ENCODE measurements at places on chromosomes 3 and 15. TPM values are rescaled to one million over a fixed set of nuclear protein-coding genes. Genes with fewer than 3 reads are reported as not detected.

GRCh38 chr15:95715906-95716656 lies 614.4 kb upstream of the NR2F2 start:
- DNase-seq = no peak

GRCh38 chr3:28891485-28891884 lies 389.4 kb upstream of the RBMS3 start:
- DNase-seq = no peak

DNA sequence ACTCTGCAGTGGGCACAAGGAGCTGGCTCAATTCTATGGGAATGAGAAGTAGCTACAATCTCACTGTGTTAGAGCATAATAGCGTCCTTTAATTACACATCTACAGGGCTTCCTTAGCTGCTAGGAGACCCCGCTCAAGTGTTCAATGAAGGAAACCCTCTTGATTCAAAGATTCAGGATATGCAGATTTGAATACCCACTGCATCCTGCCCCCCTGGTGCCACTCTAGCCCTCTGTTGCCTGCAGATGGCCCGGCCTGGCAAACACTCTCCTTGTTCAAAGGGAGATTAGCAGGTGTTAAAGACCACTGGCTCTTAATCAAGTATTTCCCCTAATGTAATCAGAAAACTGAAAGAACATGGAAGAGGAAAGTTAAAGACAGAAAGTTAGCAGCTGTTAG lies 356.6 kb downstream of the VGLL3 start:
- DNase-seq = no peak

GRCh38 chr15:91099995-91100813 lies at the start of gene SV2B:
SV2B (plus strand) TSS chr15:91100257; CDS start chr15:91226264, 126,007 bp downstream.
- no peak for DNase-seq

- DNase-seq = no peak
Observed at GRCh38 chr3:134332344-134332743, 41.9 kb downstream of the AMOTL2 start.

DNA sequence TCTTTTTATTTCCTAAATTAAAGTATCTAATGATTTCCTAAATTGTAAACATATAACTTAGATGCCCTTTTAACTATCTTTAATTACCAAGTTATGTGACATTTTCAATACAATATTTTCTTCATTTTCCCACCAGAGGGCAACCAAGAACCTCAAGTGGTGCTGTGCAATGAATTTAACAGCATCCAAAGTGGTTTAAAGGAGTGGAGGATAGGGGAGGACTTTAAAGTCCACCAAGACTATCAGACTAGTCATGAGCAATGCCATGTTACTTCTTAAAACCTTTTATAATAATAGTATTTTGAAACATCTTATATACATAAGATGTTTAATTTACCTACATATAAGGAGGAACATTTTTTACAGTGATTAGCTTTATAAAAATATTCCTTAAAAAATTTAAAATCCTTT lies 74.4 kb downstream of the DLG1 start:
- peak; percentile 30 for DNase-seq

DNA sequence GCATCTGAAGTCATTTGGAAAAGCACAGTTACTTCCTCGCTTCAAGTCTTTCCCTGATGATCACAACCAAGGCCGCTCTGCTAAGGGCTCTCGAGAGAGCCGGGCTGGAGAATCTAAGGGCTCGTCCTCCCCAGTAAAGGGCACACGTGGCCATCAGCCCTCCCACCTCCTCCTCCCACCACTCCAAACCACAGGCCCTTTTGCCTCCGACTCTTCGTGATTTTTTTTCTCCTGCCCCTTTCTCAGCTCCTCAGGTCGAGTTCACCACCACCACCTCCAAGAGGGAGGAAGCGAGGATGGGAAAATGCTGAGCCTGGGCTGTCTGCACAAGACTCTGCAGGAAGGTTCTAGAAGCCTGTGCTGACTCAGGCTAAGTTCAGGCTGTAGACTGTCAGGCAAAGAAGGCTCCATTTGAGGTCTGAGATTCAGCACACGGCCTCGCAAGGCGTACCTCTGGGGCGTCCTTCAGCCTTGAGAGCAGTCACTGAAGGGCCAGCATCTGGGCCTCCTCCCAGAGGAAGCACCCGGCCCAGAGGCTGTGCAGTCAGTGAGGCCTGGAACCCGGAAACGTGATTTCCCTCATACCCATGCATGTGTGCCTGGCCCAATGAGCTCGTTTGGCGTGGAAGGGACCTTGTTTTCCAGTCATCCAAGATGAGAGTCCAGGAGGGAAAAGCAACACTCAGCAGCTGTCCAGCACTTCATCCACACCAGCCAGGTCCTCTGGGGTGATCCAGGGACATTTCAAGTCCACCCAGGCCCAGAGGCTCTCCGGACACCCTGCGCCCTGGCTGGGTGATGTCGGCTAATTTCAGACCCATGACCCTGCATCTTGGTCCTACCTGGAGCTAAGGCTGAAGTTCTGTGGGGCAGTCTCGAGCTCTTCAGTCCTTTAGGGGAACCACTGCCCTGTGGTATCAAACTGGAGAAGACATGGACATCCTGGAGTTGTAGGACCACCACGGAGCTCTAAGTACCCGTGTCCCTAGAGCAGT lies 196.8 kb downstream of the XXYLT1 start:
- no peak for DNase-seq

DNA sequence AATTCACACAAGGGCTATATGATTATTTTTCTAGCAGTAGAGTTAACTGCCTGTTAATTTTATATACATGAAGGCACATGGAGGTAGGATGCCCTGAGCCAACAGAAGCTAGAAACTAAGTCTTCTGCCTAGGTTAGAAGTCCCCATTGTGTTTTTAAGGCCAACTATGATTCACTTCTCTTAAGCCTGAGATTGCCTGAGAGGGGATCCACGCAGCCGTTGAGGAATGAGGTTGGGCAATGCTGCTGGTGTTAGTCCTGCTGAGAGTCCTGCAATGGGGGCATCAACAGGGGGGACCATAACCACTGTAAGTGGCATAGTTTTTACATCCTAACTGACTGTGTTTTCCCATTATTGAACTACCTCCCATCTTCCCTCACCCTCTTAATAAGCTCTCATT lies 60.1 kb upstream of the PFN2 start:
- no peak for DNase-seq

DNA sequence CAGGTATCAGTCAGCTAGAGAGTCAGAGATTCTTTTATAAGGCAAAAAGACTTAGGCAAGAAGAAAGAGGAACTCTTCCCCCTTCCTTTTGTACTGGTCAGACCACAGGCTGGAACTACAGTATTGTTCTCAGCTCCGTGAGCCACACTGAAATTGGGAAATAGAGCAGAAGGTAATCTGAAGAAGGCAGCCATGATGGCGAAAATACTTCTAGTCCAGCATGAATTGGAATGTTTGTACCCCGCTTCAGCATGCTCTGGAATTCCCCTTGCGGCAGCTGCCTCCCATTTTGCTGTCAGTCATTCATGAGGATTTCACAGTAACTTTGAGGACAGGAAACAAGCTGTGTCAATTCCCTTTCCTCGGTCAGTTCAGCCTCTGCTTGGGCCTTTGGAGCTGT lies 96.2 kb downstream of the CORO2B start:
- no peak for DNase-seq

- DNase-seq = peak; percentile 66
Observed at GRCh38 chr15:89002281-89002761, 85.9 kb upstream of the ABHD2 start.

DNA sequence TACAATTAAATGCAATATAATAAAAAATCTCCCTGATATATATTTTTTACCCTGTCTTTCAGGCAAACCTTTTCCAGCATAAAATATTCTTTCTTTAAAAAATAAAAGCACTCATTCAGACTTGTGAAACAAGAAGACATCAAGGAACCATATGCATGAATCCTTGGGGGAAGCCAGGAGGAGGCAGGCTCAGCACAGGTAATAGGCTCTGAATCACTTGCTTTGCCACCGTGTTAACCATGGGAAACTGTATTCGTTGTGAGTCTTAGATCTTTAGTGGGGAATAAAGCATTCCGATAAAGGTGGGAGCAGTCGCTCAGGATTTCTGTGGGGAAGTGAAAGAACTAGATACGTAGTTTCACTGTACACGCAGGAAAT lies 42.4 kb downstream of the FBN1 start:
- no peak for DNase-seq

GRCh38 chr3:69605867-69606266 lies 133.4 kb upstream of the MITF start:
- no peak for DNase-seq

GRCh38 chr15:65008983-65009382 lies 19.3 kb upstream of the SPG21 start:
- no peak for DNase-seq

DNA sequence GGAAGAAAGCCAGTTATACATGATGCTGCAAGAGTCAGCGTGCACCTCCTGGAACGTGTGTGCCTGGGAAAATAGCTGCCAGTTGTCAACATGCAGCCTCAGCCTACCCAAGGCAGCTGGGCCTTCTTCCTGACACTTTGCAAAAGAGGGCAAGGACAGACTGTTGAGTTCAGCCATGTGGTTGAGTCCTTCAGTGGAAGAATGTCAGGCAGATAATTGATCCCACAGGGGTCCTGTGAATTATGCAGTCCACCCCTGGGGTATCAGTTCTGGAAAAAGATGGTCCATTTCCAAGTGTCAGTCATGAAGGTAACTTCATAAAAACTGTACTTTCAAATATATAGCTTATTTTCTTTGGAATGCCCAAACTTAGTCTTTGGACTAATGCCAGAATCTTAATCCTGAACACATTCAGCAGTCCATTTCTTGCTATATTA lies 79.6 kb downstream of the ARNT2 start:
- no peak for DNase-seq

DNA sequence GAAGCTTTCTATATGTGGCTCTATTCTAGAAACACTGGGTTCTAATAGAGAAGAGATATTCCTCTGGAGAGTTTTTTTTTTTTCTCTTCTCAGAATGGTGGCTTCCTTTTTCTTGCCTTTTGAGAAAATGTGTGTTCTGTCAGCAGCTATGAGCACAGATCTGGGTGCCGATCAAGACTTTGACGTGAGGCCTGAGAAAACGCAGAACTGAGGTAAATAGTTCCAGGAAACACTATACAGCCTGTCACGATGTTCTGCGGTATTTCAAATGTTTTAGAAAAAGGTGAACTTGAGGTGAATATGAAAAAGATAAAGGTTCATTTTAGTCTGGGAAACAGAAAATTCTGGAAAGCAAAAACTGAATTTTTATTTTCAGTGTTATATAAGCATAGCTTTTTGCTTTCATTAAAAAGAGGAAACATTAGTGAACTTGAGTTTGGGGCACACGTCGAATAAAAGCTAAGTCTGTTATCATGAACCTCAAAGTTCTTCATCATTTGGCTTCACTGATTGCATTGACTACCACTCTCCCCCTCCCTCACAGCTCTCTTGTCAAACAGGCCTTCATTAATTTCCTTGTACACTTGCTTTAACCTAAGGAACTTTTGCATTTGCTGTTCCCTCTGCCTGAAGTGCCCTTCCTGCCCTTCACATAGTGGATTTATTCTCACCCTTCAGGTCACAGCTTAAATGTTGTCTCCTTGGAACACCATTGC lies 265.1 kb downstream of the NFKBIZ start:
- DNase-seq = no peak

- no peak for DNase-seq
Observed at GRCh38 chr3:122390665-122391064, 6.7 kb downstream of the FAM162A start.

Gene AADACL2
- not detected for polyA plus RNA-seq

Gene CDAN1
- polyA plus RNA-seq = 4.4 TPM

Gene SAMD7
- polyA plus RNA-seq = not detected

Gene NAALADL2
- polyA plus RNA-seq = 8.0 TPM

Gene EPHB1
- 0.11 TPM for polyA plus RNA-seq

Gene RGMA
- 0.36 TPM for polyA plus RNA-seq

Gene GOLGA6L7
- polyA plus RNA-seq = not detected

Gene PLA2G4E
- not detected for polyA plus RNA-seq

All from AG04450 (cell line).